ENCODE measurements at places on chromosomes 13 and 19.
A peak's percentile ranks its signal among the peaks of the same experiment; 100 is the strongest.

- DNase-seq, result no peak
These were observed 361.5 kb downstream of the RFC3 start for GRCh38 chr13:34179481-34179880.

- DNase-seq, result no peak
These were observed 414.1 kb downstream of the TSHZ3 start for GRCh38 chr19:30935146-30935545.

GRCh38 chr19:35038623-35039512, 2.7 kb upstream of the HPN start:
- DNase-seq, result no peak

DNA sequence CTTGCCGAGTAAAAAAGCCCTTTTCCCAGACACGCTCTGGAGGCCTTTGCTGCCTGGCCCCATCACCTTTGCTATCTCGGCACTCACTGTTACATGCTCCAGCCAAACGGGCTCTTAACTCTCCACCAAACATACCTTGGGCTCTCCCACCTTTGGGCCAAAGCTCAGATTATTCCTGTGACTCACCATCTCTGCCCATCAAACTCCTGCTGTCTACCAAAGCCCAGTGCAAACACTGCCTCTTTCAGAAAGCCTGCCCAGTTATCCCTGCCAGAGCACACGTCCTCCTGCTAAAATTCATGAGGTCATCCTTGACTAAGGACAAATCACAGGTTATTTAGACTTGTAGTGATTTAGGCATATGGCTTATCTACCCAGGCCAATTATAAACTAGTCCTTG, 48.1 kb upstream of the SERPINE3 start:
- no peak for DNase-seq

GRCh38 chr13:101449790-101450748, 2.4 kb upstream of the ITGBL1 start:
- no peak for DNase-seq

DNA sequence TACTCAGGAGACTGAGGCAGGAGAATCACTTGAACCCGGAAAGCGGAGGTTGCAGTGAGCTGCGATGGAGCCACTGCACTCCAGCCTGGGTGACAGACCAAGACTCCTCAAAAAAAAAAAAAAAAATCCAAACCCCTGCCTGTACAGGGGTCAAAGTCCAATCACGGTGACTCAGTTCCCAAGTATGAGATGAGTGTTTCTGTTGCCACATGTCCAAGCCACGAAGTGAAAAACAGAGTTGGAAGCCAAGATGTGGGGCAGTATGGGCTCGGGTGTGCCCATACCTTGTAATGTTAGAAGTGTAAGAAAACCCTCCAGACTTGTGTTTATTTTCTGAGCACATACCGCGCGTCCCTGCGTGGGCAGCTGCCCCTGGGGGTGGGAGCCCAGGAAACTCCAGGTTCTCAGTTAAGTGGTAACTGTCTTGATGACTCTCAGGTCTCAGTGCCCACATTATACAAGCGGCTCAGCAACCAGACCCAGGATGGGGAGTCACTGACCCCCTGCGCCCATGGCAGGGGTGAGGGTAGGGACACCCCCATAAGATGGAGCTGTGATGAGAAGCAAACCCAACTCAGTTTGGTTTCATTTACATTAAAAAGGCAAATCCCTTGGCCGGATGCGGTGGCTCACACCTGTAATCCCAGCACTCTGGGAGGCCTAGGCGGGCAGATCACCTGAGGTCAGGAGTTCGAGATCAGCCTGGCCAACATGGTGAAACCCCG, 1.2 kb upstream of the GPX4 start:
- no peak for DNase-seq

- no peak for DNase-seq
These were observed 12.9 kb downstream of the CEACAM1 start for GRCh38 chr19:42515241-42515832.

DNA sequence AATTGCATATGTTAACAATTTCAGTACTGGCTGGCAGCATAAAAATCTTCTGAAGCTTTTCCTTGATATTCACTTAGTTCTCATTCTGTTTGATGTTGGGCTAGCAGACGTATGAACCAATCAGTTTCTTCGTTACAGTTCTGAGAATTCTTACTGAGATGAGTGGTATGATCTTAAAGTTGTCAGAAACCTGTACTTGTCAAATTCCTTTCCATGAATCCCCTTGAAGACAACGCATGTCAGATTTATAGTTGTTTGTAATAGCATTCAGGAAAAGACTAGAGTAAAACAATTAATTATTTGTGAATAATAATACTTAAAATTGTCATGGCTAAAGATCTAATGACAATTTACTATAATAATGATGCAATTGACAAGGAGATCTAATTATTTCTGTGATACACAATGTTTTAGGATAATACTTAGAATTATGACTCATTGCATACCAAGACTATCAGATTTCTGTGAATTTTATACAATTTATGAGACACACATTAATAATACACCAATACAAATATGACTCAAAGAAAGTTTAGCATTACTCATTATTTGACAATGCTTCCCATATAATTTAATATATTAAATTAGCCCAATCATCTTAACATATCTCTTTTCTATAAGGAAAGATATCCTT, 447.2 kb downstream of the RFC3 start:
- no peak for DNase-seq

DNA sequence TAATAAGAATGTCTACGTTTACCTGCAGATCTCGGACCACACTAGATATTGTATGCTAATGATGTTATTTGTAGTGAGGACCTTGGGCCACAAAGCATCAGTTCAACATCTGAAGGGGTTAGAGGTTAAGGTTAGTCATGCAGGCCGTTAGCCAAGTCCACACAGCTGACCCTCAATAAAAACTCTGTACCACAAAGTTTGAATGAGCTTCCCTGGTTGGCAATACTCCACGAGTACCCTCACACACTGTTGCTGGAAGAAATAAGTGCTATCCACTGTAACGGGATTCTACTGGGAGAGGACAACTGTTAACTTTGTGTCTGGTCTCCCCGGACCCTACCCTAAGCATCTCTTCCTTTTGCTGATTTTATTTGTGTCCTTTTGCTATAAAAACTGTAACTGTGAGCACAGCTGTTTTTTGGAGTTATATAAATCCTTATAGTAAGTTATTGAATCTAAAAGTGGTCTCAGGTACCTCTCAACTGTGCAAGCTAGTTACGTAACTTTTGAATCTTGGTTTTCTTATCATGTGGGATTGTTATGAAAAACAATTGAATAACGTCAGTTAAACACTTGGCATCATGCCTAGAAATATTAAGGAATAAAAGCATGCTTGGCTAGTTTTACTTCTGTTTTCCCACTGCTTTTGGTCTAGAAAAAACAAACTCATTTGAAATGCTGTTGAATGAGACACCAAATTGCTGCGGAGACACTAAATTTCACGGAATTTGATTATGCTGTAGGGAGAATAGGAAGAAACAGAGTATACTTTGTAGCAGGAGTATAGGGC, 181.5 kb downstream of the DNAJC3 start:
- no peak for DNase-seq

- no peak for DNase-seq
These were observed 811.1 kb downstream of the UQCRFS1 start for GRCh38 chr19:28401739-28402424.

DNA sequence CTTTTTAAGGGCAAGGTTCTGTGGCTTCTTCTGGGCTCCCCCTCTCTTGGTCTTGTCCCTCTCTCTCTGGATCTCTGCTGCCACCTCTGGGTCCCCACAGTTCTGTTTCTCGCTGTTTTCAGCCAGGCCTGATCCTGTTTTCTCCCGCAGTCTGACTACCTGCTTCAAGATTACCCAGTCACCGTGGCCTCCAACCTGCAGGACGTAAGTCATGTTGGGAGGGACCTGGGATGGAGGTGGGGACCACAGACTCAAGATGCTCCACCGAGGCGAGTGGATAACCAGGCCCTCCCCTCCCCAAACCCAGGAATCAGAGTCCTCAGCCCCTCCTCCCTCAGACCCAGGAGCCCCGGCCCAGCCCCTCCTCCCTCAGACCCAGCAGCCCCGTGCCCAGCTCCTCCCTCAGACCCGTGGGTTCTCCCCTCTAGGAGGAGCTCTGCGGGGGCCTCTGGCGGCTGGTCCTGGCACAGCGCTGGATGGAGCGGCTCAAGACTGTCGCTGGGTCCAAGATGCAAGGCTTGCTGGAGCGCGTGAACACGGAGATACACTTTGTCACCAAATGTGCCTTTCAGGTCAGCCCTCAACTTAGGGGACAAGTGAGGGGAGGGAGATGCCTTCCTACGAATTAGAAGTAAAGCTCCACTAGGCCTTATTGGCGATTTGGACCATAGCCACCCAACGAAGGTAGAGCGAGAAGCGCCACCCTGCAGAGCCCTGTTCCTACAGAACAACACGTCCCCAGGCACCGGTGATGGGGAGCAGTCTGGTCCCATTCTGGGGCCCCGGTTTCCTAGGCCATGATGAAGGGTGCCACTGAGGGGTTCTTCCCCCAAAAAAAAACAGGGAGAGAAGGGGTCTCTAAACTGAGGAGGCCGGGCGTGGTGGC, 2.2 kb downstream of the FLT3LG start:
- DNase-seq, result peak; percentile 49
